NCI-H2029 (cell line): ENCODE measurements at places on chromosomes 7 and 10.

GRCh38 chr7:156004265-156005201 lies 192.3 kb upstream of the SHH start:
- no peak for DNase-seq

DNA sequence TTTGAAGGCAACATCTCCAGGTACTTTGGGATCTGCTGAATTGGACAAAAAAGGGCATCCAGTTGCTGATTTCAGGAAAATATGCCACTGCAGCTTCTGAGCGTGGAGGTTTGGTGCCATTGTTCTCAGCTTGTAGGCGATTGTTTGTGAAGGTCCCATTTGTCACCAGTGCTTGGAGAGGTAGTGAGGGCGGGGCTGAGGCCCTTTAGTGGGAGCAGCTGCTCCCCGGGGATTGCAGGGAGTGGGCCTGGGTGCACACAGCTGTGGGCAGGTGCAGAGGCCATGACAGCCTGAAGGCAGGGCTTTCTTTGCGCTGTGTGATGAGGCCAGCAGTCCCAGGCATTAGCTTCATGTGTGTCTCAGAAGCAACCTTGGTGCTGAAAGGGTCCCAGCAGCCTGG lies 3.9 kb downstream of the FAM20C start:
- DNase-seq: no peak

DNA sequence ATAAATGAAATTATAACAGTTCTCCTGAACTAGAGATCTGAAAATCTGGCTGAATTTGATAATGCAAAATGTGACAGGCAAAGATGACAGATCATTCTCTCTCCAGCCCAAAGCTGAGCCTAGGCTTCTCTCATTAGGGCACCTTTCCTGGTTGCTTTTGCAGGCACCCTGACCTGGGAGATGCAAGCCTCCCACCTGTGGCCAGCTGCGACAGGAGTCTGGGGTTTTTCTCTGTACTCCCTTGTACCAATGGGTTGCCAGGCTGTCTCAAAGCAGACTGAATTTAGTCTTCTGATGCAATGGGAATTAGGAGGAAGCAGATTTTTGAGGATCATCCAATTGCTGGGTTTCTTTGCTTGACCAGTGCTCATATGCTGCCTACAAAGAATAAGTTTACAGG lies 85.0 kb upstream of the EFCAB10 start:
- no peak for DNase-seq

GRCh38 chr10:1115607-1115955 lies 59.4 kb downstream of the WDR37 start:
- DNase-seq: no peak
